ENCODE measurements at places on chromosomes 5 and 9.

GRCh38 chr9:5512658-5513452 is 2.5 kb downstream of the PDCD1LG2 start:
- H3K27ac ChIP-seq: no peak overlapping the region
- H3K27me3 ChIP-seq: no peaks in the 10 kb centered on the region
- no peaks in the 10 kb centered on the region for H3K36me3 ChIP-seq
- H3K4me3 ChIP-seq: no peak overlapping the region
- H3K4me1 ChIP-seq: no peaks in the 10 kb centered on the region
- no peak for DNase-seq

- no peak overlapping the region for H3K4me3 ChIP-seq
- H3K4me1 ChIP-seq: no peaks in the 10 kb centered on the region
- DNase-seq: no peak
- no peaks in the 10 kb centered on the region for H3K27me3 ChIP-seq
- H3K36me3 ChIP-seq: no peaks in the 10 kb centered on the region
- no peak overlapping the region for H3K27ac ChIP-seq
These were observed 1842.5 kb upstream of the CDH9 start for GRCh38 chr5:28880936-28881335.

DNA sequence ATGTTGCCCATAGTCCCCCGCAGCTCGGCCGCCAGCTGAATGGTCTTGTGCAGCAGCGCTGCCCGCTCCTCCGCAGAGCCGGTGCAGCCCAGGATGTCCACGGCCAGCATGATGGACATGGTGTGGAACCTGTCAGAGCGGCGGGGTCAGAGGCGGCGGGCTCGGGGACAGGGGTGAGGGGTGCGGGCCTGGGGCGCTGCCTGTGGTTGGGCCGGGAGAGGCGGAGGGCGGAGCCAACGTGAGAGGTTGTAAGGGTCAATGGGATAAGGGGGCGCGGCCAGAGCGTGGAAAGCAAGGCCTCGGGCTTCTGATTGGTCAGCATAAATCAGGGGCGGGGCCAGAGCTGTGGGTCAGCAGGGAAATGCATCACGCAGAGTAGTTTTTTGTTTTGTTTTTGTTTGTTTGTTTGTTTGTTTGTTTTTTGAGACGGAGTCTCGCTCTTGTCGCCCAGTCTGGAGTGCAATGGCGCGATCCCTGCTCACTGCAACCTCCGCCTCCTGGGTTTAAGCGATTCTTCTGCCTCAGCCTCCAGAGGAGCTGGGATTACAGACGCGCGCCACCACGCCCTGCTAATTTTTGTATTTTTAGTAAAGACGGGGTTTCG is 6.8 kb upstream of the TOR2A start:
- H3K36me3 ChIP-seq: no peaks in the 10 kb centered on the region
- H3K27ac ChIP-seq: no peak overlapping the region
- H3K4me1 ChIP-seq: no peaks in the 10 kb centered on the region
- no peak overlapping the region for H3K4me3 ChIP-seq
- DNase-seq: no peak
- no peaks in the 10 kb centered on the region for H3K27me3 ChIP-seq

GRCh38 chr5:150771034-150771795 is 7.3 kb upstream of the SMIM3 start:
- H3K4me3 ChIP-seq: no peak overlapping the region
- no peaks in the 10 kb centered on the region for H3K27me3 ChIP-seq
- H3K36me3 ChIP-seq: no peaks in the 10 kb centered on the region
- no peak for DNase-seq
- no peak overlapping the region for H3K27ac ChIP-seq
- peaks cover 6% of the 10 kb centered on the region for H3K4me1 ChIP-seq

- DNase-seq: no peak
- no peaks in the 10 kb centered on the region for H3K27me3 ChIP-seq
- no peak overlapping the region for H3K27ac ChIP-seq
- no peak overlapping the region for H3K4me3 ChIP-seq
These were observed 6.4 kb downstream of the ZNF608 start for GRCh38 chr5:124740071-124740470.

DNA sequence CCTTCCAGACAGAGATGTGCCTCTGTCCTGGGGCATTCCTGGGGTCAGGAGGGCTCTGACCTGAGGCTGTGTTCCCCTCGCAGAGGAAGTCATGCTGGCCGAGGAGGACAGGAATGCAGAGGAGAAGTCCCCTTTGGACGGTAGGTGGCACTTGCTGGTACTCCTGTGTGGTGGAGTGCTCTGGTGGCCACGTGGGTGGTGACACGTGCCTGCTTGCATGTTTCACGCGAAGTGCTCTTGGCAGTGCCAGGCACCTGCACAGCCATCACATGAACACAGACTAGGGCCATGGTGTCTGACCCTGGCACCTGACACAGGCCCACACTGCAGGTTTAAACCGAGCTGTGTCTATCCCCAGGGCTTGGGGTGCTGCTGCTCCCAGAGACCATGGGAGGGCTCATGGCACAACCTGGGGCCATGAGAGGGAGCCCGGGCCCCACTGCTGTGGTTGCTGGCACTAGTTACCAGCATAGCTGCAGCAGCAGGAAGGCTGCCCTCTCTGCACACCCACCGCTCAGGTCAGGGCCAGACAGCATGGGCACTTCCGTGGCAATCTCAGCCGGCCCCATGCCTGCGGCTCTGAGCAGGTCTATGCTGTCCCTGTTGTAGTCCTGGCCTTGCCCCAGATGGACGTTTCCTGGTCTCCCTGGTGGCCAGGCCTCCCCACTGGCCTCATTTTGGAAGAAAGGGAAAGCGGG is 79.3 kb downstream of the CACNA1B start:
- no peak for DNase-seq
- no peaks in the 10 kb centered on the region for H3K36me3 ChIP-seq
- no peak overlapping the region for H3K4me3 ChIP-seq
- H3K27ac ChIP-seq: no peak overlapping the region
- no peaks in the 10 kb centered on the region for H3K4me1 ChIP-seq
- H3K27me3 ChIP-seq: no peaks in the 10 kb centered on the region

DNA sequence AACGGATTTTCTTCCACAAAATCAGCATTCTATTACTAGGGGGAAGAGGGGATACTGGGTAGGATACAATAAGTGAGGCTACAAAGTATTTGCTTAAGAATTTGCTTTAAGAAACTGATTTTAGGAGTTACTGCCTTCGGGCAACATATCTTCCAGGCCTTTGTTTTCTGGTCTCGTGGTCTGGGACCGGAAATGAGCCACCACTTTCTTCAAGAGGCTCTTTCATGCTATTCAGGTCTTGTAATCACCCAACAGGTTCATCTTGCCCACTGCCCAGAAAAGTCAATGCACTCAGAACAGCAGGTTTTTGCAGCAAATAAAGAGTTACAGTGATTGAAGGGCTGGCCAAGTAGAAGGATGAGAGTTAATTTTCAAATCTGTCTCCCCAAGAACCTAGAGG is 6.6 kb upstream of the AOPEP start:
- no peaks in the 10 kb centered on the region for H3K4me1 ChIP-seq
- no peak overlapping the region for H3K27ac ChIP-seq
- no peaks in the 10 kb centered on the region for H3K36me3 ChIP-seq
- no peak for DNase-seq

DNA sequence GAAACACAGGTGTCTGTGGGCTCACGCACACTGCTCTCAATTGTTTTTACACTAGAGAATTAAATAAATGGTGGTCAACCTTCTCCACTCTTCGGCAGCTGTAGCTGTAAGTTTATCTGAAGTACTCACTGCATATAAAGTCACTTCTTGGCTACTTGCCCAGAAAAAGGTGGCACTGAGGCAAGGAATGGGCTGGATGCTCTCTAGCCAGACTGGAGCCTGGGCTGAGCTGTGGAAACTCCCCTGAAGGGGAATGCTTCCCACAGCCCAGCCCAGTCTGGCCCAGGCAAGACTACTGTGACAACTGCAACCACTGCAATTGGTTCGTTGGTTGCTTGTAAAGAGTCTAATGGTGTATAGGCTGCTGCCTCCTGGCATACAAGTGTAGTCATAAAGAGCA is 4.5 kb downstream of the LEAP2 start:
- H3K4me1 ChIP-seq: no peaks in the 10 kb centered on the region
- H3K27ac ChIP-seq: no peak overlapping the region
- H3K4me3 ChIP-seq: no peak overlapping the region
- DNase-seq: no peak

GRCh38 chr5:14523243-14524034 is 58.2 kb upstream of the OTULINL start:
- no peaks in the 10 kb centered on the region for H3K27me3 ChIP-seq
- H3K4me3 ChIP-seq: no peak overlapping the region
- no peaks in the 10 kb centered on the region for H3K36me3 ChIP-seq
- no peak for DNase-seq
- no peak overlapping the region for H3K27ac ChIP-seq
- no peaks in the 10 kb centered on the region for H3K4me1 ChIP-seq

- H3K27ac ChIP-seq: no peak overlapping the region
- H3K4me3 ChIP-seq: no peak overlapping the region
- H3K4me1 ChIP-seq: no peaks in the 10 kb centered on the region
- H3K27me3 ChIP-seq: peaks cover 6% of the 10 kb centered on the region
- no peaks in the 10 kb centered on the region for H3K36me3 ChIP-seq
These were observed 36.8 kb downstream of the UBE2QL1 start for GRCh38 chr5:6485441-6485840.

- DNase-seq: no peak
- no peaks in the 10 kb centered on the region for H3K4me1 ChIP-seq
- H3K27me3 ChIP-seq: no peaks in the 10 kb centered on the region
These were observed 45.6 kb downstream of the S1PR3 start for GRCh38 chr9:89036891-89037290.

GRCh38 chr5:120518581-120518980 is 54.5 kb downstream of the PRR16 start:
- H3K36me3 ChIP-seq: no peaks in the 10 kb centered on the region
- no peak for DNase-seq
- no peaks in the 10 kb centered on the region for H3K4me1 ChIP-seq
- H3K4me3 ChIP-seq: no peak overlapping the region
- no peak overlapping the region for H3K27ac ChIP-seq

DNA sequence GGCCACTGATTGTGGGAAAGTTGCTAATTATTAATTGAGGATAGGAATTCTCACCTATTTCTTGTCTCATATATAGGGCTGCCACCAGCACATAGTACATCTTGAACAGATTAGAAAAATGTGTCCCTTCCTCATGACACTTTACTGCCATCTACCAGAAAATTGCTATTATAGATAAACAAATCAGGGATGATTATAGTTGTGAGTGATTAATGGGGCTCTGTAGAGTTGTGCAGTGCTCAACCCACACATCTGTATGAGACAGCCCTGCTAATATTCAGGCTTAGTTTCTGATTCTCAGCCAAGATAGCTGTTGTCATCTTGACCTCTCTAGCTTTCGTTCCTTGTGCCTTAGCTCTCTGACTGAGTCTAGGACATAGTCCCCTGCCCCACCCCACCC is 373.3 kb downstream of the TLE4 start:
- no peaks in the 10 kb centered on the region for H3K4me1 ChIP-seq
- no peak overlapping the region for H3K27ac ChIP-seq
- no peak for DNase-seq
- H3K4me3 ChIP-seq: no peak overlapping the region
- no peaks in the 10 kb centered on the region for H3K36me3 ChIP-seq
- H3K27me3 ChIP-seq: no peaks in the 10 kb centered on the region

GRCh38 chr9:101421653-101422065 is 13.9 kb downstream of the ALDOB start:
- H3K4me1 ChIP-seq: no peaks in the 10 kb centered on the region
- no peak overlapping the region for H3K27ac ChIP-seq
- no peaks in the 10 kb centered on the region for H3K27me3 ChIP-seq
- H3K4me3 ChIP-seq: no peak overlapping the region

DNA sequence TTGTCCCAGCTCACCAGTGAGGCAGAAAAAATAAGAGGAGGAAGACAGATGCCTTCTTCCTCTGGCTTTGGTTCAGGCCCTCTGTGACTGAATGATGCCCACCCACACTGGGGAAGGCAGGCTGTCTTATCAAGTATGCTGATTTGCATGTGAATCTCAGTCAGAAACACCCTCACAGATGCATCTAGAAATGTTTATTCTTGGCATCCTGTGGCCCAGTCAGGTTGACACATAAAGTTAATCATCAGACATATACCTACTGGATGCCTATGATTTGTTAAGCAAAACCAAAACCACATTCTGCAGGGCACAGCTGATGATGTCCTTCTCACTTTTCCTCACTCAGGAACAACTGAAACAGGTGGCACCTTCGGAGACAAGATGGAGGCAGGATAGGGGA is 243.4 kb upstream of the KCNN2 start:
- no peak overlapping the region for H3K27ac ChIP-seq
- no peak overlapping the region for H3K4me3 ChIP-seq
- H3K4me1 ChIP-seq: no peaks in the 10 kb centered on the region
- no peak for DNase-seq

GRCh38 chr9:77471572-77471971 is 176.6 kb downstream of the GNA14 start:
- no peak overlapping the region for H3K4me3 ChIP-seq
- peaks cover 10% of the 10 kb centered on the region for H3K4me1 ChIP-seq
- DNase-seq: no peak

DNA sequence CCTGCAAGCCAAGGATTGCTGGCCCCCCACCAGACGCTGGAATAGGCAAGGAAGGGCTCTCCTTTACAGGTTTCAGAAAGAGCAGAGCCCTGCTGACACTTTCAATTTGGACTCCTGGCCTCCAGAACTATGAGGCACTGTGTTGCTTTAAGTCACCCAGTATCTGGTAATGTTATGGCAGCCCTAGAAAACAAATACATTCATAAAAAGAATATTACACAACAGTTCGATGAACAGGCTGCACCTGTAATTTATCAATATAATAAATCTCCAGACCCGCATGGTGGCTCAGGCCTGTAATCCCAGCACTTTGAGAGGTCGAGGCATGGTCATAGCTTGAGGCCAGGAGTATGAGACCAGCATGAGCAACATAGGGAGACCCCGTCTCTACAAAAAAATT is 7.5 kb downstream of the CMBL start:
- H3K36me3 ChIP-seq: no peaks in the 10 kb centered on the region
- peaks cover 4% of the 10 kb centered on the region for H3K27me3 ChIP-seq
- no peak for DNase-seq
- H3K4me1 ChIP-seq: no peaks in the 10 kb centered on the region
- no peak overlapping the region for H3K27ac ChIP-seq

GRCh38 chr9:96317335-96317980 is 15.5 kb upstream of the HSD17B3 start:
- H3K27me3 ChIP-seq: no peaks in the 10 kb centered on the region
- H3K4me1 ChIP-seq: no peaks in the 10 kb centered on the region
- H3K36me3 ChIP-seq: no peaks in the 10 kb centered on the region
- no peak overlapping the region for H3K4me3 ChIP-seq
- H3K27ac ChIP-seq: no peak overlapping the region
- peak; percentile 55 for DNase-seq

DNA sequence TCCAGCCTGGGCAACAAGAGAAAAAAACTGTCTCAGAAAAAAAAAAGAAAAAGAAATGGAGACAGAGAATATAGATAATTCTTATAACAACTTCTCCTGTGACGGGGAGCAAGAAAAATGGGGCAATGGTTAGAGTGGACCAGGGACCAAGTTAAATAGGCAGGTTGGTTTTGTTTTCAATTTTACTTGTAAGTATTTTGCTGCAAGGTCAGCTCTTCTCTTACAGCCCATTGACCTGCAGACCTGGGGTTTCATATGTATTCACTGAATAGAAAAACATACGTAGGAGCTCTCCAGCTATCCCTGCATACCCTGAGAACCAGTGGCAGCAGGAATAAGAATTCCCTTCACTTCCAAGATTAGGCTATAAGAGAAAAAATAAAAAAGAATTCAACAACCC is 29.2 kb upstream of the IL13 start:
- H3K36me3 ChIP-seq: peaks cover 54% of the 10 kb centered on the region
- no peak overlapping the region for H3K27ac ChIP-seq
- H3K27me3 ChIP-seq: no peaks in the 10 kb centered on the region
- H3K4me1 ChIP-seq: no peaks in the 10 kb centered on the region
- DNase-seq: no peak

Data from DND-41 (cell line).